ENCODE measurements at places on chromosomes 6 and 20. TPM values are rescaled to one million over a fixed set of nuclear protein-coding genes. Genes with fewer than 3 reads are reported as not detected.

PPIL6 gene
- 3.7 TPM for total RNA-seq

RFX6 gene
- not detected for total RNA-seq

ZNF451 gene
- total RNA-seq: 39.0 TPM

VGLL2 gene
- not detected for total RNA-seq

IRF4 gene
- total RNA-seq: not detected

ECHDC1 gene
- total RNA-seq: 115 TPM

STX11 gene
- total RNA-seq: 1.1 TPM

Measured in GM23248 (cell line).